Activated T-helper 2 cell treated with anti-CD3 and anti-CD28 coated beads, Interferon-gamma antibody, Interleukin-2, Interleukin-4, amounts not matched to agents 10 μg/mL and 5 μg/mL and 100 μg/mL, durations not matched to agents 14 hours and 24 hours and 36 hours (primary cell): ENCODE measurements at places on chromosomes 7 and 10. TPM values are rescaled to one million over a fixed set of nuclear protein-coding genes. Genes with fewer than 3 reads are reported as not detected.

GRCh38 chr10:11407939-11408338, 203.5 kb downstream of the USP6NL start:
- H3K27ac ChIP-seq = no peak overlapping the region
- no peak overlapping the region for H3K4me3 ChIP-seq
- peaks cover 13% of the 10 kb centered on the region for H3K36me3 ChIP-seq
- DNase-seq = no peak

DNA sequence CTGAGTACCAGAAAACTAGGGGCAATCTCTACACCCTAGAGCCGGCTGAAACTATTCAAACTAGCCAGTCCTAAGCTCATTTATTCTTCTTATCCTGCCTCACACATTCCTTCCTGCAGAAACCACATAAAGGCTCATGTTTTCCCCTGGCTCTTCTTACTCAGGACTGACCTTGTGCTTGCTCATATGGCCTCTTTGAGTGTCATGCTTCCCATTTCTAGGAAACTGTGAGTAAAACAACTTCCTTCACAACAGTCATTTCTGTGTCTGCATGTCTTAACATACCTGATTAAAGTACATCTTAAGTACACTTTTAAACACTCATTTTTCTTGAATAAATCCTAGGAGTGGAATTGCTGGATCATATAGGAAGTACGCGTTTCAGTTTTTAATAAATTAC, 52.3 kb upstream of the KIAA1217 start:
- no peaks in the 10 kb centered on the region for H3K27me3 ChIP-seq
- no peaks in the 10 kb centered on the region for H3K4me1 ChIP-seq
- H3K27ac ChIP-seq = no peak overlapping the region

DNA sequence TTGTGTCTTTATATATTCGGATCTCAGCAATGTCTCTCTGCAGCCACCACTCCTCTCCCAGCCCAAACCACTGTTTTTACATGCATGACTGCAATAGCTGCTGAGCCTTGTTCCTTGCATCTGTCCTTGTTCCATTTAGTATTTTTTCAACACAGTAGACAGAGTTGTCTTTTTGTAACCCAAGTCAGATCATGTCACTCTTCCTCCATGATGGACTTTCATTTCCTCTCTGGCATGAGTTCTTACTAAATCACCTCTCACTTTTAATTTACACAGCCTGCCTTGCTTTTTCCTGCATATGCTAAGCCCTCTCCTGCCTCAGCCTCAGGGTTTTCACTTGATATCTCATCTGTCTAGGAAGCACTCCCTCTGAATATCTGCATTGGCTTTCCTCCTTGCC, 353.2 kb downstream of the HGF start:
- no peaks in the 10 kb centered on the region for H3K36me3 ChIP-seq
- H3K4me1 ChIP-seq = no peaks in the 10 kb centered on the region
- no peak for DNase-seq
- H3K4me3 ChIP-seq = no peak overlapping the region

DNA sequence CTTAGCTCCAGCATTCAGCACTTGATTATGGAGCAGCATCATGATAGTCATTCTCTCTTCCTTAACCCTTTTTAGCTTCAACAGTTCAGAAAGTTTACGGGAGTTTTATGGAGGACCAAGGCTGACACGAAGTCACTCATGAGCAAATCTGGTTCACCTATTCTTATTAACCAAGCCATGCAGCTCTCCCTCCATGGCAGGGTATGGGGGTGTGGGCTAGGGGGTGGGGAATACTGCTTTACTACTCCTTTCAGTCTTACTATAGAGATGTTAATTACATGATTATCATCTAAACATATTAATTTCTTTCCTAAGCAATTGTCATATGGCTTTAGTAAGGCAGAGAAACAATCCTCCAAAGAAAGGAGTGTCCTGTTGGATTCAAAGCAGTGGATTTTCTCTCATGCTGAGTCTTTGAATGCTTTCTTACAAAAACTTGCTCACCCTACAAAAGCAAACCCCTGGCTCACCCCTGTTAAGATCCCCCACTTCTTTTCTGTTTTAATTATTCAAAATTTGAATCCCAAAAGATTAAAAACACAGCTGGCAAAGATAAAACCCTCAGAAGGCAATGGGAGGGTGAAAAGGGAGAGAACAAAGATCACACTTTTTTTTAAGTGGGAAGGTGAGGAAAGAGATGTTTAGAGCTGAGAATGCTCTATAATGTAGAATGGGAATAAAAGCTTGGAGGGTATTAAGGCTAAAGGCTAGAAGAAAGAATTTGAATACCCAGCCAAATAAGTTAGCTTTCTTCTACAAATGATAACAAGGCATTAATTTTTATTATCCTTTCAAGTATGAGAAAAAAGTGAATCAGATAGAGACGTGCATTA, 46.4 kb upstream of the SEMA3E start:
- no peak overlapping the region for H3K4me3 ChIP-seq
- H3K27me3 ChIP-seq = no peaks in the 10 kb centered on the region
- no peak overlapping the region for H3K27ac ChIP-seq

DNA sequence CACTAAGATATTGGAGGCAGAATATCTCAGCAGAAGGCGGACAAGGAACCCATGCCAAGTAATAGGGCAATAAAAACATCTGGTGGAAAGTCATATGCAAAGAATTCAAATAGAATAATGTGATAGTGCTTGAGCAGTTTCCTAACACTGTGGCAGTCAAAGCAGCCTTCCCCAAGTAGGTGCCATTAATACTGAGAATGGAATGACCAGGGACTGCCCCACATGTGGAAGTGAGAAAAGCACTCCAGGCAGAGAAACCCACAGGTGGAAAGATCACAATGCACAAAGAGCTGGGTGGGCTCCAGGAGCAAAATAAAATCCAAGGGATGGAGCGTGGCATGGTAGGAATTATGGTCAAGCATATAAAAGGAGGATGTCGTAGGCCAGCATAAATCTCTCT, 64.4 kb upstream of the NME8 start:
- DNase-seq = no peak
- no peak overlapping the region for H3K4me3 ChIP-seq

DNA sequence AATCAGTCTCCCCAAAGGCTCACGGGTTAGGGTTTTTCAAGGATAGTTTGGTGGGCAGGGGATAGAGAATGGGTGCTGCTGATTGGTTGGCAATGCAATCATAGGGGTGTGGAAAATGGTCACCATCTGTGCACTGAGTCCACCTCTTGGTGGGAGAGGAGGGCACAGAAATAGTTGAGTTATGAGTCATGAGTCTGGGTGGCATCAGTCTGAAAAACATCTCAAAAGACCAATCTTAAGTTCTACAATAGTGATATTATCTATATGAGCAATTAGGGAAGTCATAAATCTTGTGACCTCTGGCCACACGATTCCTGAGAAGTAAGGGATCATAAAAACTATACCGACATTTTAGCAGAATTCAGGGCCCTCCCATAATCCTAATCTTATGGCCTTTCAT, 62.7 kb downstream of the LGI1 start:
- no peaks in the 10 kb centered on the region for H3K4me1 ChIP-seq
- H3K4me3 ChIP-seq = no peak overlapping the region
- no peak overlapping the region for H3K27ac ChIP-seq
- H3K36me3 ChIP-seq = no peaks in the 10 kb centered on the region

DYNC1I1 gene
- total RNA-seq = not detected in 2 replicates

GRCh38 chr10:124600051-124600880, 138.6 kb downstream of the LHPP start:
- DNase-seq = no peak
- no peak overlapping the region for H3K4me3 ChIP-seq
- H3K4me1 ChIP-seq = no peaks in the 10 kb centered on the region
- no peaks in the 10 kb centered on the region for H3K27me3 ChIP-seq
- H3K27ac ChIP-seq = no peak overlapping the region
- no peaks in the 10 kb centered on the region for H3K36me3 ChIP-seq

DNA sequence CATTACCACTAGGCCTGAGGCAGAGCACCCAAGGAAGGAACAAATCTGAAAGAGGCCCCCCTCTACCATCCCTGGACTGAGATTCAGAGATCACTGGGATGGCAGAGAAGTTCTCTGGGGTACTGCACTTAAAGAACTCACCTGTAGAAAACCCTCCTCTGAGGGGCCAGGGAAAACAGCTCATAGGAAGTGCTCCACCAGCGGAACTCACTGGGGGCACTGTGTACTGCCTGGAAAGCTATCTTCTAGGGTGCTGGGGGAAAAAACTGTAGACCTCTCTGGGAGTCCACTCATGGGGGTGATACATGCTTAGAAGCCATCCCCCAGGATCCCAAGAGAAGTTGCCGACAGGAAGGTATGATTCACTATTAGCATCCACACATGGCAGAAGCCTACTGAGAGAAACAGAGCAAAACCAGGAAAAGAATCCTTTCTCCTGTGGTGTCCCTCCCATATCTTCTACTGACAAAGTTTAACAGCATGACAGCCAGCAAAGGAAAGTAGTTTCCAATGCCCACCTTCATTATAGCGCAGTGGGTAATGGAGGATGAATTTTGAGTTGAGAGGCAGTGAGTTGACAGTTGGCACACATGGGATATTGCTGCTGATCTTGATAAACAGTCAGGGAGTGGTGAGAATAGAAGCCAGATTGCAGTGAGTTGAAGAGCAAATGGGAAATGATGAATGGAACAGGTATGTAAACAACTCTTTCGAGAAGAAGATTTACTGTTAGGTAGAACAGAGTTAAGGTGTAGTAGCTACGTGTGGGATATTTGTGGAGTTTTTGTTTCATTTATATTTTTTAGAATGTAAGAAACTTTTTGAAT, 20.9 kb downstream of the ANKIB1 start:
- H3K4me1 ChIP-seq = no peaks in the 10 kb centered on the region
- DNase-seq = no peak
- no peaks in the 10 kb centered on the region for H3K27me3 ChIP-seq
- H3K4me3 ChIP-seq = no peak overlapping the region

GRCh38 chr7:85554236-85555178, 367.7 kb upstream of the SEMA3D start:
- no peaks in the 10 kb centered on the region for H3K27me3 ChIP-seq
- H3K36me3 ChIP-seq = no peaks in the 10 kb centered on the region
- H3K27ac ChIP-seq = no peak overlapping the region
- no peak overlapping the region for H3K4me3 ChIP-seq
- DNase-seq = no peak
- no peaks in the 10 kb centered on the region for H3K4me1 ChIP-seq

DNA sequence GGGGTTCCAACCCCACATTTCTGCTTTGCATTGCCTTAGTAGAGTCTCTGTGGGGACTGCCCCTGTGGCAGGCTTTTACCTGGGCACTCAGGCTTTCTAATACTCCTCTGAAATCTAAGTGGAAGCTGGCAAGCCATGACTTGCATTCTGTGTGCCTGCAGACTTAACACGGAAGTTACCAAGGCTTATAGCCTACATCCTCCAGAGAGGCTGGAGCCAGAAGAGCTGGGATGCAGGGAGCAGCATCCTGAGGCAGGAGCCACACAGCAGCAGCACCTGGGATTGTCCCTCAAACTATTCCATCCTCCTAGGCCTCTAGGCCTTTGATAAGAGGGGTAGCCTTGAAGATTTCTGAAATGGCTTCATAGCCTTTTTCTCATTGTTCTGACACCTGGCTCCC, 22.1 kb upstream of the ABCC2 start:
- DNase-seq = no peak
- peaks cover 66% of the 10 kb centered on the region for H3K36me3 ChIP-seq
- H3K4me3 ChIP-seq = no peak overlapping the region
- no peaks in the 10 kb centered on the region for H3K27me3 ChIP-seq
- no peaks in the 10 kb centered on the region for H3K4me1 ChIP-seq

SORCS3 gene
- not detected in 2 replicates for total RNA-seq

VPS37D gene
- 0.30 and 0.34 TPM in 2 replicates for total RNA-seq

GRCh38 chr10:100970914-100971811, 1.9 kb downstream of the SEMA4G start:
- H3K27me3 ChIP-seq = no peaks in the 10 kb centered on the region
- H3K36me3 ChIP-seq = no peaks in the 10 kb centered on the region
- peak overlapping the region; percentile 49 for H3K4me3 ChIP-seq
- H3K4me1 ChIP-seq = peaks cover 2% of the 10 kb centered on the region
- DNase-seq = no peak
- H3K27ac ChIP-seq = no peak overlapping the region

DNA sequence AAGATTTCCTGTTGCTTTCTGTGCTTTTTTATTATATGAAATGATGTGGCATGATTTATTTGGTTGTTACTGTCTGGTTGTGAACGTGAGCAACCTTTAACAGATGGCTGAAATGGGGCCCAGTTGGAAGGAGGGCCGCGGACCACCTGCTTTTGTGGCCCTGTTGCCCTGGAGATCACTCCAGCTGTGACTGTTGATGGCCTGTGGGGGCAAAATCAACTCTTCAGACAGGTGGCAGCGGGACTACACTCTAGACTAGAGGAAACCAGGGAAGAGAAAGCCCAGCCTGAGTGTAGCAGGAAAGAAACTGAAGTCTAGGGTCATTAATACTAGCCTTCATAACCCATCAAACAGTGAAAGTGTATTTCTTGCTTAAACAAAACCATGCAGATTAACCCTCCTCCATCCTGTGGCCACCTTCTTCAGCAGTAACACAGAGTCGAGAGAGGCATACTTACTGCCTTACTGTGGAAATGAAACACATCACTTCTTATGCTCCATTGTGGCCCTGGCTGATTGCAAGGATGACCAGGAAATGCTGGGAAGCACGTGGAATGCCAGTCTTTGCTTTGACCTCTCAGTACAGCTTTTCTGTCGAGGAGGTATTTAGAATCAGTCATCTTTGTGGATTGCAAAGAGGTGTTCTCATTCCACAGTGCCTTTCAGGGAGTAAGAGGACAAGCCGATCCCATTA, 80.5 kb downstream of the CCNY start:
- H3K36me3 ChIP-seq = no peaks in the 10 kb centered on the region
- no peak overlapping the region for H3K4me3 ChIP-seq
- DNase-seq = no peak
- H3K27me3 ChIP-seq = no peaks in the 10 kb centered on the region

DNA sequence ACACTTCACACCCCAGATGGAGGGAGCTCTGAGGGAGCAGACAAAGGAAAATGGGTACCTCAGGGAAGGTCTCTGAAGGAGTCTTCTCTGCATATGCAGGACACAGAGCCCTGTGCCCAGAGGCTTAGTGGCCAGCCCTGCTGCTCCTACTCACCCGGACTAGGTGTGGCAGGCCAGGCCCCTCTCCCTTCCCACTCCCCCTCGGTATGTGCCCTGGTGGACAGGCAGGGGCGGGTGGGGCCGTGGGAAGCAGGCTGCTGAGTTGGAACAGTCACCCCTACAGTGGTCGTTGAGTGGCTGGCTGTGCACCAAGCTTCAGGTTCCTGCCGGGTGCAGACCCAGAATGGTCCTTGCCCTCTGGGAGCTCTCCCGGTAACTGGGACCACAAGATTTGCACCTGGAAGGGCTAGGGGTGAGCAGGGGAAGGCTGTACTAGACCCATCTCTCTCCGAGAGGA, 68.6 kb downstream of the ZMIZ1 start:
- H3K4me1 ChIP-seq = peaks cover 39% of the 10 kb centered on the region
- DNase-seq = no peak
- H3K36me3 ChIP-seq = peaks cover 7% of the 10 kb centered on the region
- H3K27me3 ChIP-seq = no peaks in the 10 kb centered on the region
- peak overlapping the region; percentile 91 for H3K27ac ChIP-seq

GRCh38 chr7:70458745-70459144, 673.2 kb upstream of the GALNT17 start:
- no peaks in the 10 kb centered on the region for H3K4me1 ChIP-seq
- H3K36me3 ChIP-seq = no peaks in the 10 kb centered on the region
- DNase-seq = no peak
- no peak overlapping the region for H3K27ac ChIP-seq
- no peaks in the 10 kb centered on the region for H3K27me3 ChIP-seq
- no peak overlapping the region for H3K4me3 ChIP-seq
